Stimulated activated CD8-positive, alpha-beta memory T cell treated with anti-CD3 and anti-CD28 coated beads, Interleukin-4, amount 100 ng/mL, for 1 hour (primary cell): ENCODE measurements at places on chromosomes 5 and 9.

GRCh38 chr5:7749626-7750025, 101.3 kb downstream of the CFAP90 start:
- no peak for DNase-seq

GRCh38 chr5:109455598-109456096, 45.9 kb upstream of the PJA2 start:
- no peak for DNase-seq

- no peak for DNase-seq
Measured at GRCh38 chr5:132090107-132090506, 16.5 kb downstream of the CSF2 start.

GRCh38 chr5:145260670-145261069, 574.5 kb downstream of the PRELID2 start:
- DNase-seq = no peak

- DNase-seq = no peak
Measured at GRCh38 chr5:68968429-68968828, 125.4 kb upstream of the SLC30A5 start.

- DNase-seq = no peak
Measured at GRCh38 chr9:34396276-34397214, 19.8 kb upstream of the MYORG start.

DNA sequence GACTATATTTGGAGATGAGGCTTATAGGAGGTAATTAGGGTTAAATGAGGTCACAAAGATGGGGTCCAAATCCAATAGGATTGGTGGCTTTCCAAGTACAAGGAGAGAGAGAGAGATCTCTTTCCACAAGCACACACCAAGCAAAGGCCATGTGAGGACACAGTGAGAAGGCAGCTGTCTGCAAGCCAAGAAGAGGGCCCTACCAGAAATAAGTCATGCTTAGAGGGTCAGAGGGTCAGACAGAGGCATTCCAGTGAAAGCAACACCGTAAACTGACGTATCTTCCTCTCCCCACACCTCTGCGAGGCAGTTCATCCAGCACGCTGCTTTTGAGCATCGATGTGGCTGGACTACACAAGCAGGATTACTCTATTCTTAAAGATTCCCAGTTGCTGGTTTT, 87.9 kb downstream of the SLC1A3 start:
- no peak for DNase-seq

DNA sequence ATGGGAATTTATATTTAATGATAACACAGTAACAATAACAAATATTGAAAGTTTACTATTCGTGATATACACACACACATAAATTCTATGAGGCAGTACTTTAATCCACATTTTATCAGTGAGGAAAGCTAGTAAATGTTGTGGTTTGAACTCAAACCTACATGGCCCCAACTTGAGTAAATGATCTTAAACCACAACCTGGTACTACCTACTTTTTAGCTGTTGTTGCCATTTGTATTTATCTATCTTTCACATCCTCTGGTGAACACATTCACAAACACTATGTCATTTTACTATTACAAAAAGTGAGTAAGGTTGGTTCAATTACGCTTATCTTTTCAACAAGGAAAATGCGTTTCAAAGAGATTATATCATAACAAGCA, 186.1 kb downstream of the SMC2 start:
- DNase-seq = no peak

DNA sequence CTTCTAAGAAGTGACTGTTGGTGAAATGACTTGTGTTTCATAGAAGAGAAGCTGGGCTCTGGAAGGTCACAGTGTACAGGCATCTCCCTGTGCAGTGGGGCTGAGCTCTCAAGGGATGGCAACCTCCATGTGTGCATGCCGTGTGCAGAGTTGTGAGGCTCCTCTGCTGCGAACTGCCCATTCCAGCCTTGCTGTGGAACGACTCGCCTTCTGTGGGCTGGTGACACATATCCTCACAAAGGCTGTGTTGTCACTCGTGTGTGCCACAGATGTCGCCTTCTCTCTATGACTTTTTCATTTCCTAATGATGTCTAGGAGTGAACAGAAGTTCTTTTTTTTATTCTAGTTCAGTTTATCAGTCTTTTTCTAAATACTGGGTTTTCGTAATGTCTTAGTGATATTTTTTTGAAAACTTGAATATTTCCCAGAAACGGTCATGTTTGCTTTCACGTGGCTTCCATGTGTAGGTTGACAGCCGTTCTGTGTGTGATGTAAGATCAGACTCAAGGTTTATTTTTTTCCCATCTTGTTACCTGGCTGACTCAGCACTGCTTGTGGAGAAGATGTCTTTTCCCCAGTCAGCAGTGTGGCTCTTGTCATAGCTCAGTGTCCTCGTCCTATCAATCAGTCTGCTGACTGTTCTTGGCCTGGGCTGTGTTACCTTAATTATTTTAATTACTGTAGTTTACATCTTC, 57.3 kb upstream of the CACNA1B start:
- no peak for DNase-seq

GRCh38 chr5:44486591-44486990, 97.4 kb upstream of the FGF10 start:
- no peak for DNase-seq

- no peak for DNase-seq
Measured at GRCh38 chr9:135878528-135879236, 28.7 kb downstream of the CAMSAP1 start.

DNA sequence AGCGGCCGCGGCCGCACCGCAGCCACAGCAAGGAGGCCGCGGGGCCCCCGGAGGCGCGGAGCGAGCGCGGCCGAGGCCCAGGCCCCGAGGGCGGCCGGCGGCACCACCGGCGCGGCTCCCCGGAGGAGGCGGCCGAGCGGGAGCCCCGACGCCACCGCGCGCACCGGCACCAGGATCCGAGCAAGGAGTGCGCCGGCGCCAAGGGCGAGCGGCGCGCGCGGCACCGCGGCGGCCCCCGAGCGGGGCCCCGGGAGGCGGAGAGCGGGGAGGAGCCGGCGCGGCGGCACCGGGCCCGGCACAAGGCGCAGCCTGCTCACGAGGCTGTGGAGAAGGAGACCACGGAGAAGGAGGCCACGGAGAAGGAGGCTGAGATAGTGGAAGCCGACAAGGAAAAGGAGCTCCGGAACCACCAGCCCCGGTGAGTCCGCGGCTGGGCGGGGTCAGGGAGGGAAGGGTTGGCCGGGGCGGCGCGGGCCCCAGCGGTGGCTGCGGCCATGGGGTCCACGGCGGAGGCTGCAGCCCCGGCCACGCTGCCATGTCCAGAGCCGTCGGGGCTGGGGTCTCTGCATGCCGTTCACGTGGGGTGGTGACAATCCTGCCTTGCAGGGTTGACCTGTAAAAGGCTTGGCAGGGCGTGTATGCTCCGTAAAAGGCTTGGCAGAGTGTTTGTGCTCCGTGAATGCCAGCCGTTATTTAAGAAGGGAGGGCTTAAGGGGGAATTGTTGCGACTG, 146.0 kb downstream of the CACNA1B start:
- DNase-seq = no peak

GRCh38 chr5:133354323-133355185, 257.8 kb downstream of the FSTL4 start:
- DNase-seq = no peak

GRCh38 chr5:177600508-177601018, 631 bp downstream of the B4GALT7 start:
- no peak for DNase-seq

DNA sequence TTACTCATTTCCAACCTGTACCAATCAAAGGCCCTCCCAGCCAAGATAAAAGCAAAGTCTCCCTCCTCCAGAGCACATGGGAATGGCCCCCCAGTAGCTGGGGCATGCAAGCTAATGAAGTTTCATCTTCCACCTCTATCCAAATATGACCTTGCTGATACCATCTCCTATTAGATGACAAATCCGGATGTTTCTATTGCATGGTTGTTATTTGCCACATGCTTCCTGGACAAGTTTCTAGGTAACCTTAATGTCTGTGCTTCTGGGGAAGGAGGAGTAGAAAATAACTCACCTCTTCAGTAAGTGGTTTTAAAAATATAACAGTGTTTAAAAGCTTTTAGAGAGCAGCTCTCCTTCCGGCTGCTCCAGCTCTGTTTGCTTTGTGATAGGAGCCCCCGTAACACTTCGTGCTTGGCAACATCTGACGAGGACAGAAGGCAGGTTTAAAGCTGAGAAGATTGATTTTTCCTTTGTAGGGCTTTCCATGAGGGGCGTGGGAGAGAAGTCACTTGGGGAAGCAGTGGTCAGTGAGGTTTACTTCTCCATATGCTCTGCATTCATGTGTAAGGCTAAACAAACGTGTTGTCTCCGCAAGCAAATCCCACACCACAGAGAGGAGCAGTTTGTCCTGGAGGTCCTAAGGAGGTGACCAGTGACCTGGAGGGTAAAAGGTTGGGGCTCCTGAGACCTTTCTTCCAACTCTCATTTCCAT, 40.3 kb upstream of the GLRX start:
- DNase-seq = no peak

- no peak for DNase-seq
Measured at GRCh38 chr9:121783521-121784507, 132.4 kb downstream of the DAB2IP start.

DNA sequence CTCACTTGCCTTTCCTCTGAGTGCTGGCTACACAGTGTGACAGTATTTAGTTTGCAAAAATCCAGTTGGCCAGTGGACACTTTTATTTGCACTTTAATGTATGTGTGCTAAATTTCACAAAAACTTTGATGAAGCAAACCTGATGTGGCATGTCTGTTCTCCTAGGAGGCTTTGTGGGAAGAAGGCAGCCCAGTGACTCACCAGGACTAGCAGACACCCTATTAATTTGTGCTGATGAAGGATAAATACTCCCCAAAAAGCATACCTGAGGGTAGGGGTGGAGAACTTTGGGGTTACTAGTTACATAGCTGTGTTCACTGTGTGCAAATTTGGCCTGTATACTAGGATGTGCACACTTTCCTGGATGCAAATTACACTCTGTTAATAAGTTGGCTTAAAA, 39.3 kb upstream of the IPPK start:
- no peak for DNase-seq

GRCh38 chr5:65808818-65809217, 86.8 kb downstream of the NLN start:
- DNase-seq = no peak

GRCh38 chr5:108148715-108149139, 233.2 kb downstream of the FBXL17 start:
- DNase-seq = no peak

- no peak for DNase-seq
Measured at GRCh38 chr9:117957267-117957666, 253.1 kb downstream of the TLR4 start.

DNA sequence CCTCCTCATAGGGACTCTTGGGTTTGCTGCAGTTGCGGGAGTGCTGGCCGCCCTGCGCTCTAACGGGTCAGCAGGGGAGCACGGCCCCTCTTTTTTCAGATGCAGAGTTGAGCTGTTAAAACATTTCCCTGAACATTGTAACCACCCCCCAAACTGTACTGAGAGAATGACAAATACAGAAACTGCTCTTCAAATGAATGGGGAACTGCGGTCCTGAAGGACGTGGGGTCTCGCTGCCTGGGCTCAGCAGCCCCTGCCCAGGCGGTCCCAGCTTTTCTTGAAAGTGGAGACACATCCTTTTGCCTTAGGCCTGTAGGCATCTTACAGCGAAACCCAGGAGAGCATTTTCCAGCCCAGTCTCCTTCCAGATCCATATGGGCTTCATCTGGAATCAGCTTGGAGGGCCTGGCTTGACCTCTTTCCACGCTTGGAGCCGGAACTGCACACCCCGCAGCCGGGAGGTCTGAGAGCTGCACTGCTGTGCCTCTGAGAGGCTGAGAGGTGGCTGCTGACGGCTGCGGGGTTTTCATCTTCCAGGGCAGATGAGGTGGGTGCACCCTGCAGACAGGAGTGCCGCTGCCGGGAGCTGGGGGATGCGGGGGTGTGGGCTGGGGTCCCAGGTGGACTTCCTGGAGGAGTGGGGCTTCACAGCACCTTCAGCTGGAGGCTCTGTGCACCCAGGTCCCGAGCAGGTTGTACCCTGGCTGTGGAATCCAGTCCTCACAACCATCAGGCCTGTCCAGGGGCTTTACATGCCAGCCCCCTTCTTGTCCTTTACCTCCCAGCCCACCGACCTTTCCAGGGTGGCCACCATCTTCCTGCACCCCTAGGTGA, 1.2 kb upstream of the AGPAT2 start:
- no peak for DNase-seq

DNA sequence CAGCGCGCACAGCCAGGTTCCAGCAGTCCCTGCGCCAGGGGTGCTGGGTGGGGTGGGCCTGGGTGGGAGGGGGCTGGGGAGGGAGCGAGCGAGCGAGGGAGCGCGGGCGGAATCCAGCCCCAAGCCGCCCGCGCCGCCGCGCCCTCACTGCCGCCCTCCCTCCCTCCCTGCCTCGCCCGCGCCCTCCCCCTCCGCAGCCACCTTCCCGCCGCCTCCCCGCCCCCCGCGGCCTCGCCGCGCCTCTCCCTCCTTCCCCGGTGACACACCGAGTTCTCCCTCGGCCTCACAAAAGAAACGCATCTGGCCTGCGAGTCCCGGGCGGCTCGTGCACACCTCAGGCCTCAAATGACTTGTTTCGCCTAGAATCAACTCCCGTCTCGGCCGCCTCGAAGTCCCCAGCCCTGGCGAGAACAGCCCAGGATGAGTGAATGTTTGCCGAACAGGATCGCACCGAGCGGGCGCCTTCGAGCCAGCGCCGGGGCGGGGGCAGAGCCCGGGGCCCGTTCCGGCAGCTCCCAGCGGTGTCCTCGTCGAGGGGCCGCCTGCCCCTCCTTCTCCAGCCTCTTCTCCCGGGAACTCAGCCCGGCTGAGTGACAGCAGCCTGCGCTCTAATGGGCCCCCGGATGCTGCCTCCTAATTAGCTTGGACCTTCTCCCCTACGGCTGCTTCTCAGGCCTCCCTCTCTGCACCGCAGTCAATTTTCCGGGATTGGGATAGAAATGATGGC, 371 bp upstream of the PITX1 start:
- no peak for DNase-seq
